ENCODE measurements at places on chromosomes 13 and 19. TPM values are rescaled to one million over a fixed set of nuclear protein-coding genes. Genes with fewer than 3 reads are reported as not detected.

The ABHD13 gene
- 17.9 TPM for polyA plus RNA-seq

The EDDM13 gene
- polyA plus RNA-seq = 1.9 TPM

GRCh38 chr19:18725841-18726770 lies 42.6 kb downstream of the CRTC1 start:
- no peak for DNase-seq

DNA sequence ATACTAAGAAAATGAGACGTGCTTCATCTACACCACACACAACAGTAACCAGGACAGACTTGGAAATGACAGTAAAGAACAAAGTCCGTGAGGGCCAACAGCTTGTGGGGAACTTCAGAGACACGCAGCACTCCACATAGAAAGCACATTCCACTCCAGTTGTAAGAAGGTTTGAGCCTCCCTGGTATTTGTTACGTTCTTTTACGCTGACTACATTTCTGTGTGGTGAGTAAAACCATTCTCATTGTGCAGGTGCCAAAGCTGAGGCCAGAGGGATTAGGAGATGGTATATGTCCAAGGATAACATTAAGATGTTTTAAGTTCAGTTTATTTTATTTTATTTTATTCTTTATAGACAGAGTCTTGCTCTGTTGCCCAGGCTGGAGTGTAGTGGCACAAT lies 1189.9 kb downstream of the UQCRFS1 start:
- DNase-seq = no peak

DNA sequence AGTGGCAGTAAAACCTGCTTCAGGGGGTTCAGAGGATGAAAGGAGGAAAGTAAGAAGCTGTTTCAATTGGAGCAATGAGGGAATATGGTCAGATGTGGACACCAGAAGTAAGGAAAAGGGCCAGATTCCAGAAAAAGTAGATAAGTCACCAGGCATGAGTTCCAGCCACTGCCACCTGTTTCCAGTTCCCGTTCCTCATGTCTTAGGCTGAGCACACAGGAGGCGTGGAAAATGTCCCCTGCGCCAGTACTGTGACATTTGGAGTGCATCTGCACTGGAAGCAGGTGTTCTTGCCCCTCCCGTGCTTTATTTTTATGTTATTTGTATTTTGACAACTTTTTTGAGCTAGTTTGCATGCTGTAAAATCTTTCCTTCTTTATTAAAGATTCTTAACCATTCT lies 25.3 kb downstream of the LMO7 start:
- DNase-seq = no peak

DNA sequence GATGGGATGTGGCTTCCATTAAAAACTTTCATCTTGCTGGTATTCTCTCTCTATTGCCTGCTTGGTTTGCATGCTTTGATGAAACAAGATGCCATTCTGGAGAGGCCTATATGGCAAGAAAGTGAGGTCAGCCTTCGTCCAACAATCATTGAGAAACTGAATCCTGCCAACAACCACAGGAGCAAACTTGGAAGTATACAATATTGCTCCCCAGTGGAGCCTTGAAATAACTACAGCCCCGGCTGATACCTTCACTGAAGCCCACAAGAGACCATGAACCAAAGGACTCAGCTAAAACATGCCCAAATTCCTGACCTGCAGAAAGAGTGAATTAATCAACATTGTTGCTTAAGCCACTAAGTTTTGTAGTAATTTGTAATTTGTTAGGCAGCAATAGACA lies 82.5 kb upstream of the FGF14 start:
- no peak for DNase-seq

- DNase-seq = no peak
Observed at GRCh38 chr13:21077788-21078353, 16.5 kb upstream of the LATS2 start.

GRCh38 chr13:23751195-23751594 lies 138.0 kb downstream of the MIPEP start:
- DNase-seq = no peak

- DNase-seq = peak; percentile 1
Observed at GRCh38 chr19:42596391-42597072, 1.8 kb upstream of the CEACAM8 start.

GRCh38 chr13:34124666-34125306 lies 306.8 kb downstream of the RFC3 start:
- no peak for DNase-seq

- DNase-seq = no peak
Observed at GRCh38 chr19:32881766-32882165, 12.2 kb upstream of the SLC7A9 start.
